ENCODE measurements at places on chromosomes 1 and 21.

DNA sequence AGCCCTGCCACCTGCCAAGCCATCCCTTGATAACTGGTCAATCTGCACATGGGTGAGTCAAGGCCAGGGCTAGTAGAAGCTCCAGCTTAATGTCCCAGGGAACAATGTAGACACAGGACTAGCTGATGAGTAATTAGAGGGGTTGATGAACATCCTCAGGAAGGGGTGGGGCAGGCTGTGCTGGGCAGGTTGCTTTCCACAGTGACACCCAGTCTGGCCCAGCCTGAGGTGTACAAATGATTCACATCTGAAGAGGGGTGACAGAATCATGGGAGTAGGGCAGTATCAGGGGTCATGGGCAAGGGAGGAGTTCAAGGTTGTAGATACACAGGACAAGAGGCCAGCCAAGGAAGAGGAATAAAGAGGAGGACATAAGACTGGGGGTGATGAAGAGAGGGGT, 4.3 kb downstream of the LPAR3 start:
- DNase-seq = no peak

DNA sequence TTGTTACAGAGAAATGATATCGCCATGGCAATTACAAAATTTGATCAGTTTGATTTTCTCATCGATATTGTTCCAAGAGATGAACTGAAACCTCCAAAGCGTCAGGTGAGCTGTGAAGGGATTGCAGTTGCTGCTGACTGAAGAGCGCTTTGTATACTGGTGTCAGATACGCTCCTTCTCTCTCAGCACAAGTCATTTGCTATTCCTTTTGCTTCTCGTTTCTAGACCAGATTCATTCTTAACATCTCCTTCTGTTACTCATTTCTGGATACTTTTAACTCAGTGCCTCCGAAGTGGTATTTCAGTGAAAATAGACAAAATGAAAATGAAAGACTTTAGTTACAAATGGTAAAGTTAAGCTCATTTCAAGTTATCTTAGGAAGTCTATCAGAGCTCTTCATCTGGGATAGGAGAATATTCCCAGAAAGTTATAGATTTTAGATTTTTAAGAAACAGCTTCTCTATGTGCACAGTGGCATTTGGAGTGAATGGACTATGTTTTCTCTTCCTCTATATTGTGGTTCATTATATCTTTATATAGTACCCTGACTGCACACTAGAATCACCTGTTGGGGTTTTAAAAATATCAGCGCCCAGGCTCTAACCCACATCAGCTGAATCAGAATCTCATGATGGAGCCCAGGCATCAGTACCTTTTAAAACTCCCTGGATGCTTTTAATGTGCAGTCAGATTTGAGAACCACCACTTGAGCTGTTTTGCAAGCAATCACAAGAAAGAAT, 30.3 kb upstream of the KCNQ4 start:
- DNase-seq = no peak

- no peak for DNase-seq
Observed at GRCh38 chr1:173056365-173056764, 5.6 kb upstream of the TNFSF18 start.

- no peak for DNase-seq
Observed at GRCh38 chr1:161921990-161922389, 101.7 kb downstream of the OLFML2B start.

GRCh38 chr21:33444499-33444898, 35.3 kb downstream of the TMEM50B start:
- DNase-seq = no peak

GRCh38 chr1:6872573-6873261, 87.5 kb downstream of the CAMTA1 start:
- no peak for DNase-seq

GRCh38 chr1:115814685-115815398, 26.1 kb downstream of the NHLH2 start:
- no peak for DNase-seq

DNA sequence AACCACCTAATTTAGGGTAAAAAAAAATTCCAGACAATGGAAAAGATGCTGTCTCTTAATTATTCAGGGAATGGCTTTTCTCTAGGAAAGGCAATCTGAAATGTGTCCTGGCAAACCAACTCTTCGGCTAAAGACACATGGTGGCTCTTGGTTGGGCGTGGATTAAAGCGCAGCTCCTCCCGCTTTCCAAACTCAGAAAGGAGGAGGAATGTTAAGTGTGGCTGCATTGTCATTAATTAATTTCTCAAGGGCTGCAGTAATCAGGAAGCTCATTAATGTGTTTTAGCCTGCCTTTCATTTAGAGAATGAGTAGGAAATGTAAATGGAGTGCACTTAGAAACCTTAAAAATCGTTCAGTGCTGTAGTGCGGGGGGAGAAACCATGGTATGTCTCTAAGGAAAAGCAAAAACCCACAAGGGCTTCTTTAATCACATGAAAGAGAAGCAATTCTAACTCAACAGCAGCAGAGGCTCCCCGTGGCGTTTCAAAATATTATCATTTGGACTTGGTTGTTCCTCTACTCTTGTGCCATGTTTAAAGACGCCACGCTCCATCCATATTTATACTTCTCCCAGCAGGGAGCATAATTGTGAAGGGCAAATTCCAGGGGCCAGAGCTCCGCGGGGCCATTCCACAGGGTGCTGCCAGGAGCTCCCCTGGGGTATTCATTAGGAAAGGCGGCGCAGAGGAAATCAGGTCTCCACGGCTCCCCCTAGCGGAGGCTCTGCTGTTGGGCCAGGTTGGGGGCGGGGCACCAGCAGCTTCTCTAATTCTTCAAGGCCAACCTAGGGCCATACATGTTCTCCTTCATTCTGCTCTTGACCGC, 91.9 kb upstream of the SSX2IP start:
- DNase-seq = peak; percentile 97

DNA sequence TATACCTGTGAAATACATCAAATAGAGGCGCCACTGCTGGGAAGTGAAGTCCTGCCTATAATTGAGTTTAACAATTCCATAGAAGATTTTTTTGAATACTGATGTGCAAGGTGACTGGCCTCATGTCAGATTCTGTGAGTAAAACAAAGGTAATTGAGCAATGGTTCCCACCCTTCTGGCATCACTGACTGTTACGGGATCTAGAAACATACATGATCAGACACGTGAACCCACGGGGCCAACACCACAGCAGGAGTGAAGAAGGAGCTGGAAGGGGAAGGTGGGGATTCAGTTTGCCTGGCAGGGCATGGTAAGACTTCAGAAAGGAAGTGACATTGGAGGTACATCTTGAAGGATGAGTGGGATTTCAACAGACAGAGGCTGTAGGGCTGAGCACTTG, 270.2 kb downstream of the DISC1 start:
- DNase-seq = no peak

DNA sequence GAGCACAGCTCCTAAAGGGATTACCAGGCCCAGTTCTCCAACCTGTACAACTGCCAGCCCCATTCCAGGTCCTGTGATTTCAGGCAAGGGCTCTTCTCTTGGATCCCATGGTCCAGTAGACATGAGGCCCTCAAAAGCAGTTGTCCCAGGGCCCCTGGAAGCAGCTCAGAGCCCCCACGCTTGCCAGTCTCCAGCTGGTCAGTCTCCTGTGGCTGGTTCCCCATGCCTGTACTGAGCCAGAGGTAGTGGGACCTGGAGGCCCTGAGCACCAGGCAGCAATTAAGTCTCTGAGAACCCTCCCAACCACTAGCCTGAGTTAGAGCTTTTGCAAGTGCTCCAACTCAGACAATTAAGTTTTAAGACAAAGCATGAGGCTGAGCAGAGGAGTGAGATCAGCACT, 36.9 kb downstream of the CDC42BPA start:
- no peak for DNase-seq

DNA sequence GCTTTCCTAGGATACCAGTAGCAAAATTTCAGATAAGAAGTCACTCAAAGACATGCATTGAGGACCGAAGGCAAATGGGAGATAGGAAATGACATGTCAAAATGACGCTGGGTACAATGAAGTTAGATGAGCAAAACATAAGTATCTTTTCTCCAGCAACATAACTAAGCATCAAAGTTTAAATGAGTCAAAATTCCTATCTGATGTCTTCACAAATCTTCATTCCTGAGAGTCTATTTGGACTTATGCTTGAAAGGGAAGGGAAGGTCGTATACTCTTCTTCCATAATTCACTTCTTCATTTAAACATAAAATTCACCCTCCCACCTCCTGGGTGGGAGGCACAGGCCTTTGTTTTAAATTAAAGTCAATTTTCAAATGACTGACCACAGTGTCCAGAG, 4.1 kb upstream of the TMEM81 start:
- no peak for DNase-seq

DNA sequence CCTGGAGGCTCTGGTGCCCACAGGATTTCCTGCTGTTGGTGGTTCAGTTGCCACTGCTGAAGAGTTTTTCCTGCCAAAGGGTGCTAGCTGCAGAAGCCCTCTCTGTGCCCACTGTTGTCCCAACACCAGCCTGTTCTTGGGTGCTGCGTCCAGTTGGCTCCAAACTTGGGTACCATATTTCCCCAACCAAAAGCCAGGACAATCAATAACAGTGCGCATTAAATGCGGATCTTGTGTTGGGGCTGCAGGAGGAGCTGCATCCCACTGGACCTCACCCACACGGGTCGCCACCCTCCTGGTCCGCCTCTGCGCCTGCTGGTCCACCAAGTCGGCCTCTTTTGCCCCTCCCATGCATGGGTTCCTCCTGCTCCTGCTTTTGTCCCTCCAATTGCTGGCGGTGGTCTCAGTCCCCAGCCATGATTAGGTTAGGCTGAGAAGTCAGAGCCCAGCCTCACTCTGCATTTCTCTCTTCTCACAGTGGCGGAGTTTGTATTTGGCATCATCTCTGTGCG, 9.8 kb downstream of the ABCG1 start:
- DNase-seq = no peak

DNA sequence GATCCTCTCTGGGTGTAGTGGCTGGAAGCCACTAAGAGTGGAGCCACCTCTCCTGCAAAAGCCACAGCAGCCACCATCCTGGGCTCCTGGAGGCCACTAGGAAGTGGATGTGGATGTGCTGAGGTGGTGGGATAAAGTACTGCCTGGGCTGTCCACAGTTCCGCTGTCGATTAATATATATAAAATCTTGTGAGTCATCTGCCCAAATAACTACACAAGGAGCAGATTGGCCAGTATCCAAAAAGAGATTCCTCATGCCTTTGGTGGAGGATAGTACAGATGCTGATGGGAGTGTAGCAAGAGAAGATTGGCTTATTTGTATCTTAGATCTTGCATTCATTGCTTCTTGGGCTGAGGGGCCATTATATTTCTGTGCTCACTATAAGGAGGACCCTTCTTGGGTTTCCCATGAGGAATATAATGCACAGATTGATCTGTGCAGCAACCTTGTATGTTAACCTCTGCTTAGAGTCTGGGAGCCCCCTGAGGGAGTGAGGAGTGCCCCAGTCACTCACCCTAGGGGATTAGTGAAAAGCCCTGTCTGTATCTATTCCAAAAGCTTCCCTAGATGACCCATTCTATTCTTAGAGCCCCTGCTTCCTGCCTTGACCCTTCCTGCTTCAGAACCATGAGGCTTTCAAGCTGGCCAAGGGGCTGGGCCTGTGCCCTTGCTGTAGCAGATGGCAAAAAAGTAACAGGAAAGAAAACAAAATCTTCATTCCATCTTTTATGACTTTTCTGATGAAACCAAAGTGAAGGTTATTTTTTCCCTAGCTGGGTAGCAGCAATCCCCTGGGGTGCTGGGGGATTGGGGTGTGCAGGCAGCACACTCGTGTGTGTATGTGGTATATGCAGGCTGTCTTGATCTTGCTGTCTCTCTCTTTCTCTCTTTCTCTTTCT, 31.7 kb downstream of the RCSD1 start:
- DNase-seq = no peak

DNA sequence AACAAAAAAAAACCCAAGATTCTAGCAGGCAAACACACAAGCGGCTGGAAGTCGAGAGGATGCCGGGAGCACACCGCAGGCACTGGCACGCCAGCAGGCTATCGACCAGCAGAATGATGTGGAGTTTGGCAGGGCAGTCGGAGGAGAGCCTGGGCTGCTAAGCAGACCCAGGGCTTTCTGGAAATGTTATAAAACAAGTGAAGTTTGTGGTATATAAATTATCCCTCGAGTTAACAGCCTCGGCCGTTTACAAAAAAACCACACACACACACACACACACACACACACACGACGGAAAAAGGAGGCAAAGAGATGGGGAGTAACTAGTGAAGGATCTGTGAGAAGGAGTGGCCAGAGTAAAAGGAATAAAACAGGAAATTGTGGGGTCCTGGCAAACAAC, 87.2 kb upstream of the IVNS1ABP start:
- DNase-seq = no peak

DNA sequence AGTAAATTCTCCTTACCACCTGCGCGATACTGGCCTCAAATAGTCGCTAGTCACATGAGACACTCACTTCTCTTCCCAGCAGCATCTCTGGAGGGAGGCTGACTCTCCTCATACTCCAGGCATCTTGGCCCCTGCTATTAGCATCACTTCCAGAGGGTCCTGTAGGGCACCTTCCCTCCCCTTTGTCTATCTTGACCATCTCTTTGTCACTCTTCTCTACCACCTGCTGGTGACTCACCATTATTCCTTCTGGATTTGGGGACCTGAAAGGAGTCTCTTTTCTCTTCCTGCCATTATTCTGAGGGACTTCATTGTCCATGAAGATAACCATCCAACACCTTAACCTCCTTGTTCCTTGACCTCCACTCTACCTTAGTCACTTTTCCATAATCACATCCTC, 31.7 kb upstream of the GPR37L1 start:
- peak; percentile 28 for DNase-seq

DNA sequence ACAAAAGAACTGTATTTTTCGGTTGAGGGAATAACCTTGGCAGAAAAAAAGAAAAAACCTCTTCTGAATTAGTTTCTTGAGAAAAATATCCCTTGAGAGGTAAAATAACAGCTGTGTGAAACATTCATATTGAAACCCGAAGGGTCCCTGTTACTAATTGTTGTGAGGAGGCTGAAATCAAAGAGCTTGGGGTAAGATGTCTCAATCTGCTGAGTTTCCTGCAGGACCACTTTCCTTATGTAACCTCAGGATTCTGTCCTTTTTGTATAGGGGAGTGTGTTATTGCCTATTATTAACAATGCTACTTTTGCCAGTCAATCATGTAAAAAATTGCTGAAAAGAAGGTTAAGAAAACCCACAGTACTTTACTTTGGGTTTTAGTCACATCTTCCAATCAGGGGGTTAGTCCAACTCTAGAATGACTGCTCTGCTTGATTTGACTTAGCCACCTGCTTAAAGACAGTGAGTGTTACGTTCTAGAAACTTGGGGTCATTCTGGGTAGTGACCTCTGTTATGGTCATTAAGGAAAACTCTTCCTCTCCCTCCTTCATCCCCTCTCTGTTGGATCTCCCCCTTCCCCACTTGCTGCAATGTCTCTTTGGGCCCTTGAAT, 138.8 kb downstream of the GIPC2 start:
- DNase-seq = no peak

DNA sequence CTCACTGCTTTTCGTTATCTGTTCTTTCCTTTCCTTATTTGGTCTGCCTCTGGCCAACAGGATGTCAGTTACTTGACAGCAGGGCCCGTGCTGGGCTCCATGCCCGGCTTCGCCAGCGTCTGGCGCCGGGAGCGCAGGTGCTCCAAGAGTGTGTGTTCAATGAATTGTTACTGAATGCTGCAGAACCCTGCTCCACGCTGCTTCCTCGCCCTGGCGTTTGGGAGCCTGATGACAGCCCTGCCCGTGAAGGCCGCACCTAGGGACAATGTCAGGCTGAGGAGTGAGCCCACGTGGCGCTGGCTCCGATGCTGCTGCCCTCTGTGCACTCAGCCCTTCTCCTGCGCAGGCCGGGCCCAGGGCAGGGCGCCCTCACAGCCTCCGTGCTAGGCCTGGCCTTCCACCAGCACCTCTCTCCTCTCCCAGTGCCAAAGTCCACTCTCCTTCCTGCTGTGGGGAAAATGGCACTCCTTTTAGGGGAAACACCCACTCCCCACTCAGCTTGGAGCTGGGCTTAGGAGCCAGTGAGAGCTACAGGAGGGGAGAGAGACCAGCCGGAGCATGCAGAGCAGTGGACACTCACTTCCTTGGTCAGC, 51.4 kb downstream of the ACBD3 start:
- peak; percentile 29 for DNase-seq

All from ELF-1 (cell line).